ENCODE measurements at places on chromosomes 1 and 21.

DNA sequence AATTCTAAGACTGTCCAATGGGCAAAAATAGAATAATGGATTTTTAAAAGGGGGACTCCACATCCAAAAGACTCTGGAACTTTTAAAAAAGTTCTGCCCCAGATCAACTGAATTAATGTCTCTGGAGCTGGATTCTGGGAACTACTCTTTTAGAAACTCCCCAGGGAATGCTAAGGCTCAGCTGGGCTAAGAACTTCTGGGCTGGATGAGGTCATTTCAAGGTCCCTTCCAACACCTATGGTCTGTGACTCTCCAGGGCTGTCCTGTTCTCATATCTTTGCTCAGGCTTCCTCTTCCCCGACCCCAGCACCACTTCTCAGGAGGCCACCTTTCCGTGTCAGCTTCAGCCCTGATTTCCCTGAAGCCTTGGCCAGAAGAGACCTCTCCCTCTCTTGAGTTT is 13.5 kb upstream of the PLA2G2C start:
- DNase-seq, result no peak

- DNase-seq, result no peak
Observed at GRCh38 chr21:40271164-40271563, 403.9 kb downstream of the PCP4 start.

DNA sequence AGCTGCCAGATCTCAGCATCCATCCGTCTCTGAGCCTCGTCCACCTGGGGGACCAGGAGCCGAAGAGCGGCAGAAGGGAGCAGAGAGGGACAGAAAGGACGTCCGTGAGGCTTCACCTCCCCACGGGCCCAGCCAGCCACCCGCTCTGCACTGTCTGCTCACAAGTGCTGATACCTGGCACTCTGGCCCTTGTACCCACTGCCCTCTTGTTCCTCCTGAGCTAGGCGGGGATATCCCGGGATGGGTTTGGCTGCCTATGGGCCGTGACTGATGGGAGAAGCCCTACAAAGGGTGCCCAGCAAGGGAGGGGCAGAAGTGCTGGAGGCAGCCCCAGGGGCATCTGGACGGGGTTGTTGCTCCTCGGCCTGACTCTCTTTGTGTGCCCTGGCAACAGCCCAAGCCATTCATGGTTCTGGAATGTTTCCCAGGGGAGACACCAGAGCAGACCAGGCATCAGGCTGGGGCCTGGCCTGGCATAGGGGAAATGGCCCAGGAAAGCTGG is 57.6 kb downstream of the LDLRAD2 start:
- peak; percentile 89 for DNase-seq

GRCh38 chr1:83928396-83928795 is 70.5 kb downstream of the TTLL7 start:
- DNase-seq, result no peak

GRCh38 chr1:211549092-211549711 is 29.8 kb downstream of the SLC30A1 start:
- DNase-seq, result no peak

- DNase-seq, result no peak
Observed at GRCh38 chr1:84573481-84573966, 716 bp downstream of the CTBS start.

- DNase-seq, result peak; percentile 50
Observed at GRCh38 chr1:112297536-112297935, 98.5 kb upstream of the CTTNBP2NL start.

GRCh38 chr1:89942825-89943658 is 51.9 kb upstream of the ZNF326 start:
- DNase-seq, result peak; percentile 55

- no peak for DNase-seq
Observed at GRCh38 chr1:155880950-155881349, 21.6 kb downstream of the SYT11 start.

DNA sequence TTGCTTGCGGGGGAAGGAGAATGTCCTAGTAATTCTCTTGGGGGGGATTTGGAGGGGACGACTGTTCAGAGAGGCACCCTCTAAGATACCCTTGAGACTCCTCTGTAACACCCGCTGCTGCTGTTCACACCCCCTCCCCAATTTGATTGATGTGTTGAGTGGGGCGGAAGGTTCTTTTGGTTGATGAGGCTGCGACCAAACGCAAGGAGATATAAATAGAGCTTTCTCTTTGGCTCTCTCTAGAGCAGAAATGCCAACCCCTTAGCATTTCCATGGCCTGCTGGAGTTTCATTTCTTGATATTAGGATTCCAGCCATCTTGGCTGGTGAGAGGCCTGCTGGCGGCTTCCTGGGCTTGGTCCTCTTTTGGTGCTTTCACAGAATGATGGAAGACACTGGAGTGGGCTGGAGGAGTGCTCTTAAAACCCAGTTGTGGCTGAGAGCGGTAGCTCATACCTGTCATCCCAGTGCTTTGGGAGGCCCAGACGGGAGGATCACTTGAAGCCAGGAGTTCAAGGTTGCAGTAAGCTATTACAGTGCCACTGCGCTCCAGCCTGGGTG is 2.0 kb downstream of the PIK3CD start:
- DNase-seq, result no peak

GRCh38 chr21:45640888-45641479 is 2.5 kb upstream of the PCBP3 start:
- no peak for DNase-seq

GRCh38 chr1:1302006-1302430 is 5.7 kb downstream of the ACAP3 start:
- DNase-seq, result no peak

DNA sequence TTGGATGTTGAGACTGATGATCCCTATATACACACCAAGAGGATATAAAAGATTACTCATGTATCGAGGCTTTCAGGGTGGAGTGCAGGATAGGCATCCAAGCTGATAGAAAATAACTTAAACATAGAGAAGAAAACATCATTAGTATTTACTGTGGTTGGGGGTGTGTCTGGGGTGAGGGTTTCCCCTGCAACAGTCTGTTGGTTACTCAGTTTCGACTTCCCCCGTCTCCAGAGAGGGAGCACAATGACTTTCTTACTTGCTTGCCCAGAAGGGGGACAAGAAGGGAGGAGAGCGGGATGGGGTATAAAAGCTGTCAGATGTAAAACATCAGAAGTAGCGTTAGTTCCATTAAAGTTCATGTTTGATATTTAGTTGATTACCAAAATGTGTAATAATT is 717.4 kb upstream of the ZP4 start:
- no peak for DNase-seq

DNA sequence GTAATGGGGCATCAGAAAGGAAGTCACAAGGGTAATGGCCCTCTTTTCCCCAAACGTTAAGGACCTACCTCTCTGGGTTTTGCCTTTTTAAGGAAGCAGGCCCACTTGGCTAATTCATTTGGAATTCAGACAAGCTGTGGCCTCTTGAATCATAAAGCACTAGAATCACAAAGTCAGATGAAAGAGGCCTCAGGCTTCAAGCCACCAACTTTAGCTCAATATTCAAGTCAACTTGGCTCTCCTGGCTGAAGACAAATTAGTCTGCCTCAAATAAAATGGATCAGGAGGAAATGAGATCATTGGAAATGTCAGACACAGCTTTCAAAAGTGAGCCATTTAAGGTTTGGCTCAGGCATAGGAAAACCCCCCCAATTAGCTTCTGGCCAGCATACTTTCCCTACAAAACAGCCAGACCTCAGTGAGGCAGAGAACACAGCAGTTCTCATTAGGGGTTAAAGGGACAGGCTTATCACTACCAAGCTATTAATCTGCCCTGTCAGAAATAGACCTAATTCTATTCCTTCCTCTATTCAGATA is 34.3 kb downstream of the SLC35D1 start:
- DNase-seq, result peak; percentile 47

GRCh38 chr1:27336756-27337155 is 5.1 kb upstream of the SYTL1 start:
- DNase-seq, result no peak

- DNase-seq, result no peak
Observed at GRCh38 chr1:179951383-179952144, 3.0 kb upstream of the CEP350 start.

- peak; percentile 82 for DNase-seq
Observed at GRCh38 chr1:115400426-115400825, 62.4 kb upstream of the NGF start.

DNA sequence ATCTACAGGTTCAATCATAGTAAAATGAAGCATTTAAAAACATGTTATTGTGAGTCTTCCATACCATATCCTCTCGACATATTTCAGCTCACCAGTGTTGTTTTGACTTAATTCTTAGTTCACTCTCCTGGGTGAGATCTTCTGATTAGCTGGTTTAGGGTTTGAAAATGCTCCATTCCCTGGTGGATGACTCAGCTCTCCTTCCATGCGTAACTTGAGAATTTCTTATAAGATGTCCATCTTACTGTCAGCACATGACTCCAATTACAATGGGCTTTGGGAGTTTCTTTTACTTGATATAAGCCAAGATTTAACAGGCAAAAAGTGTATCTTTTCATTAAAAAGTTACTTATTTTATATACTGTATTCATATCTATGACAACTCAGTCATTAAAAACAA is 476.5 kb downstream of the BRINP3 start:
- DNase-seq, result peak; percentile 2

GRCh38 chr1:94285031-94285654 is 47.8 kb upstream of the ARHGAP29 start:
- DNase-seq, result peak; percentile 76

DNA sequence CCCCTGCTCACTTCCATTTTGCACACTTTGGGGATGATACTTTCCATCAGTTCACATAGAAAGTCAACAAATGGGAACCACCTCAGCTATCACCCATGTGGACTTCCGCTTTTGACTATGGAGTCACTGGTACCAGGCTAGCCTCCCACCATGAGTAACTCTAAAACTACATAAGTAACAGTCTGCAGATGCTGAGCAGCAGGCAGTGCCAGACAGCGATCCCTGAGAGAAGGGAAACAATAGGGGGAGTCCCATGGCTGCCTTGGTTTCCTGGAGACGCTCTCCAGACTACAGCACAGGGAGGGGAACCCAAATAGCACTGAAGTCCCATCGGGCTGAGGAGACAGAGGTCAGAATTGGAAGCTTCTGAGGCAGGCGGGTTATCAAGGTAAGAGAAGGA is 2.8 kb upstream of the TFF2 start:
- no peak for DNase-seq

DNA sequence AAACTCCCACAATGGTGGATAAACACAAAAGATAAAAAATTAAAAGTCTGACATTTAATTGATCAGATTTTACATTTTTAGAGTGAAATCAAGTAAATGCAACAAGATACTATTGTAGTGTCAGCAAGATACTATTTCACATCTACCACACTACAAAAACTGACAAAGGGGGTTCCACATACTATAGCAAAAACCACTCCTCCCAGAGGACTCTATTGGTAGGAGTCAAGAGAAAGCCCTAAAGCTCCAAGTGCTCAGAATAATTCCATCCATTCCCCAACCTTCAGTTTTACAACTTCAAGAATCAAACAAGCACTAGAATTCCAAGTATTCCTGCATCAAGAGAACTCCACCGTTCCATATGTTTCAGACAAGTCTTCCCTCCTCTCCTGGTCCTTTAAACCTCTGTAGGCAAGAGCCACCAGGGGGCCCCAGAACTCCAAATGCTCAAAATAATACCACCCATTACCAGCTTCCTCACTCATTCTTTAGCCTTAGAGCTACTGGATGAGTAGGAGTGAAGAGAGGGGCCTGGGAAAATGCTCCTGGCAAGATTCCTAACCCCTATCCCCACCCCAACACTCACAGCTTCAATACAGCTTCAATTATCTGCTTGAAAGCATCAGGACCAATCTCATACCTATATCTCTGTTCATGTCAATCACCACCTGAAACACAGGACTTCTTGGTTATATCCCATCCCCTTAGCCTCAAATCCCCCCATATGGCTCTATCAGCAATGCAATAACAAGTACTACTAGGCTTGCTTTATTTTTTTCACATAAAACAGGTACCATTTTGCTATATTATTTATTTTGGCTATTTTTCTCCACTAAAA is 9.9 kb downstream of the TOR1AIP2 start:
- DNase-seq, result peak; percentile 30

DNA sequence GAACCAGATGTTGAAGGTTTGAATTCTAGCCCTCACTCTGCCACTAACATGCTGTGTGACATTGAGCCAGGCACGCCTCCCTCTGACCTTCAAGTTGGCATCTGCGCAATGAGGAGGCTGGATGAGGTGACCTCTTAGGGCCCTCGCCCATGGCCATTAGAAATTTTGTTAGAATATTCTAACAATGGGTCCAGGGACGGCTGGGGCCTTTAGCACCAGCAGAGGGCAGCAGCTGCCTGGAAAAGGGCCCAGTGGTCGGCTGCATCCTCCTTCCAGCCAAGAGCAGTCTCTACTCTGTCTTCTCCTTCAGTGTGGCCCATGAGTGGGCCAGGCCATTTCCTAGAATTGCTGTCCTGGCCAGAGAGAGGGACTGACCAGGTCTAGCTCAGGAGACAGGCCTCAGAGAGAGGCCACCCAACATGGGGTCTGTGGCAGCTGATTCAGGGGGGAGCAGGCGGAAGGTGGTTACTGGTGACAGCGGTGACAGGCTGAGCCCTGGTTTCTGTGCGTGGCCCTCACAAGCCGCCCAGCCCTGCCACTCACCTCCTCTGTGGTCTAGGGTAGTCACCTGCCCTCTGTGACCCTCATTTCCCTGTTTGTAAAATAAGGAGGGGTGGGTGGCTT is 101.3 kb upstream of the ACTL8 start:
- peak; percentile 4 for DNase-seq

- no peak for DNase-seq
Observed at GRCh38 chr1:176847052-176847451, 317.5 kb downstream of the ASTN1 start.

DNA sequence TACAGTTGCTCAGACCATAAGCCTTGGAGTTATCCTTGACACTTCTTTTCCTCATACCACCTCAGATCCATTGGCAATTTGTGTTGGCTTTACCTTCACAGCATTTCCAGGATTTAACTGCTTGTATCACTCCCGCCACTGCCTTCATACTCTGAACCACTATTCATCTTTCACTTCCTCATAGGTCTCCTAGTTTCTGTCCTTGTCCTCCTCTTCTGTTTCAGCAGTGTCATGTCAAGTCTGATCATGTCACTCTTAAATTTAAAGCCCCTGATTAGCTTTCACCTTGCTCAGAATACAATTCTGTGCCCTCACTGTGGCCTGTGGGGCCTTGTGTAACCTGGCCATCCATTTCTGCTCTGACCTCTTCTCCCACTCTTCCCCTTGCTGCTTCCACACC is 34.7 kb upstream of the C1orf115 start:
- no peak for DNase-seq

DNA sequence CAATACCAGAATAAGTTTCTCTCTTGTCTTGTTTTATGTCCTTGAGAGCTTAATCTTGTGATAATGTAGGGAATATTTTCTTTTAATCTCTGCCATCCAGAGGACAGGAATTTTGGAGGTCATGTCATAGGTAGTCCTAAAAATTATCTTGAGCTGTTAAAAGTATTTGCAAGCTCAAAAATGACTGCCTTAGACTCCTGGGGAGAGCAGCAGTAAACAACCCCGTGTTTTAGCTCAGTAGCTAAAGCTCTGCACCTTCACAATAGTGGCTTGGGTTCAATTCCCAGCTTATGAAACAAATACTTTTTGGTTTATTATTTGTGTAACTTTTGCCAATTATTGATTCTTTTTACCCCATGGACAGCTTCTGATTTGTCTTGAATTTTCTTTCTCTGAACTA is 99.4 kb upstream of the OLFM3 start:
- DNase-seq, result no peak
